ENCODE measurements at places on chromosomes 11 and 22. TPM values are rescaled to one million over a fixed set of nuclear protein-coding genes. Genes with fewer than 3 reads are reported as not detected.
A peak's percentile ranks its signal among the peaks of the same experiment; 100 is the strongest.

Gene OR51Q1
- total RNA-seq: not detected

- no peak overlapping the region for H3K4me3 ChIP-seq
- H3K4me1 ChIP-seq: peaks cover 69% of the 10 kb centered on the region
- peaks cover 4% of the 10 kb centered on the region for H3K27me3 ChIP-seq
Measured at GRCh38 chr11:65584106-65584505, 8.3 kb downstream of the EHBP1L1 start.

GRCh38 chr11:123183391-123184099, 11.5 kb downstream of the CLMP start:
- no peaks in the 10 kb centered on the region for H3K36me3 ChIP-seq
- H3K4me3 ChIP-seq: no peak overlapping the region
- no peak overlapping the region for H3K27ac ChIP-seq

Gene PIH1D2
- total RNA-seq: 1.1 TPM

- peaks cover 19% of the 10 kb centered on the region for H3K4me1 ChIP-seq
- DNase-seq: peak; percentile 50
- H3K27me3 ChIP-seq: no peaks in the 10 kb centered on the region
- peaks cover 57% of the 10 kb centered on the region for H3K36me3 ChIP-seq
- H3K4me3 ChIP-seq: no peak overlapping the region
Measured at GRCh38 chr22:37887584-37888378, 18.3 kb upstream of the MICALL1 start.
